ENCODE measurements at places on chromosomes 11 and 22.

DNA sequence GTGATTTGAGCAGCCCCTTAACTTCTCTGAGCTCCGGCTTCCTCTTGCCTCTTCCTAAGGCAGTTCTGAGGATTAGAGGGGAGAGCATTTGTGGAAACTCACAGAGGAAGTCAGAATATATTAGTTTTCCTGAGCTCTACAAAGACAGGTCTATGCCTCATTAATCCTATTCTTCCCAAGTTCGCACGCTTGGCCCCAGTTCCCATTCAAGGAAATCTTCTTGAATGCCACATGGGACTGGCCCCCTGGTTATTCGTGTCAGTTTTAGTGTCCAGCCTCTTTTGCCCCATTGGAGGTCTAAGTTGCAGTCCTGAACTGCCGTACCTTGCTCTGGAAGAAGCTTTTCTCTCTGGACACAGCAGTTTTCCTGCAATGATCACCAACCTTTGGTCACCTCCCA lies 37.6 kb upstream of the ALX4 start:
- no peaks in the 10 kb centered on the region for H3K36me3 ChIP-seq
- peaks cover 38% of the 10 kb centered on the region for H3K27me3 ChIP-seq
- no peaks in the 10 kb centered on the region for H3K4me1 ChIP-seq

DNA sequence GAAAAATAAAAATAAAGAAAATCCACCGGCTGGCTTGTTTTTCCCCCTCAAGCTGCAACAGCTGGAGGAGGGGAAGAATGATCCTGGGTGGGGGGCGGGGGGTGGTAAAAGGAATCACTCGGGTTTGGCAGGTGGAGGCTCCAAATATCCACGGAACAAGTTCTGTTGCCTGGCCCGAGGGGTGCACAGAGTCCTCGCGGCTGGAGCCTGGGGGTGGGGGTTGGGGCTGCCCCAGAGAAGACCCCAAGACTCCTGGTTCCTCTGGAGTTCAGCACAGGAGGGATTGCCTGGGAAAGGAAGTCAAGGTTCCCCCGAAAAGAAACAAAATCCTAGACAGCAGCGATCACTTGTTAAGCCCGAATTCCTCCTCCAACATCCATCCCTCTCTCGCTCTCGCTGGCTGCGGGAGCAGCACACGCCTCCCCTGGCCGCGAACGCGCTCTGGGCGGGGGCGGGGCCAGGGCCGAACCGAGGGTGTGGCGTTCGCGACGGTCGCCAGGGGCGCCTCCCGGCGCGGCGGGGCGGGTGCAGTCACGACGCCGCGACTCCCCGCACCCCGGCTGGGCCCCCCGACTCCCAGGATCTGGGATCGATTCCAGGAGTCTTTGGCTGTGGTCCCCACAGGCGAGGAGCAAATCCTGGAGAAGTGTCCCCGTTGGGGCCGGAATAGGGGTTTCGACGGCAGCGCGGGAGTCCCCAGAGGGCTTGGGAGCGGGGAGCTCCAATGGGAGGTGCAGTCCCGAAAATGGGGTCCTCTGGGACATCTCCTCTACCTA lies at the start of gene KCNA4:
TSS of gene KCNA4 (minus strand) at position 443 of the 776 bp plus-strand sequence. CDS start 4,352 bp downstream, outside the sequence.
- H3K36me3 ChIP-seq = peaks cover 2% of the 10 kb centered on the region
- H3K27ac ChIP-seq = no peak within 1 kb of the TSS
- peak within 1 kb of the TSS; percentile 57 for H3K4me3 ChIP-seq
- DNase-seq = peak; percentile 69

DNA sequence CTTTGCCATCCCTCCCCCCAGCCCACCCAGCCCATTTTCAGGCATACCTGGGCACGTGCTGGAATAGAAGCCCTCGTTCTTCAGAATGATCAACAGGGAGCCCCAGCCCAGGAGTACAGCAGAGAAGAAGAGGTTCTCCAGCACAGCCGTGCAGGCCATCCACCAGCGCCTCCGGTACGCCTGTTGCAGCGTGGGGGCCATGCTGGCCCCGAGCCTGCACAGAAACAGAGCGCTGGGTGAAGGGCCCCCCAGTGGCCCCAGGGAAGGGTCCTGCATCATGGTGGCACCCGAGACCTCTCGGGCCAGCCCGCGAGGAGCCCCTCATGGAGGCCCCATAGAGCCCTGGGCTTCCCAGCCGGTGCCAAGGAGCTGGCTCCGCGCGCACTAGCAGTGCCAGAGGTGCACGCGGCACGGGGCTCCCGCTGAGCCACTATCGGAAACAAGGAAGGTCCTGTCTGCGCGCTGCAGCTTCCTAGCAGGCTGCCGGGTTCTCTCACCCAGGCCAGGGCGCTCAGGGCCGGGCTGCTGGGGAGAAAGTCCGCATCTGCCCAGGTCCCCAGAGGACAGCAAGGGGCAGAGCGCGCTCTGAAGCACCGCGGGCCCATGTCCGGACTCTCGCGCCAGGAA lies 1.5 kb downstream of the SLC43A1 start:
- H3K36me3 ChIP-seq = no peaks in the 10 kb centered on the region
- peaks cover 11% of the 10 kb centered on the region for H3K4me1 ChIP-seq
- peaks cover 74% of the 10 kb centered on the region for H3K27me3 ChIP-seq
- H3K4me3 ChIP-seq = peak overlapping the region; percentile 74

GRCh38 chr11:35255514-35255913 lies 116.5 kb downstream of the CD44 start:
- no peaks in the 10 kb centered on the region for H3K4me1 ChIP-seq
- peaks cover 28% of the 10 kb centered on the region for H3K27me3 ChIP-seq
- no peaks in the 10 kb centered on the region for H3K36me3 ChIP-seq
- no peak overlapping the region for H3K4me3 ChIP-seq
- no peak overlapping the region for H3K27ac ChIP-seq
- no peak for DNase-seq

GRCh38 chr11:124533626-124534025 lies 9.8 kb downstream of the OR8B12 start:
- H3K27ac ChIP-seq = no peak overlapping the region
- H3K4me1 ChIP-seq = peaks cover 18% of the 10 kb centered on the region
- no peak for DNase-seq
- H3K36me3 ChIP-seq = peaks cover 1% of the 10 kb centered on the region

GRCh38 chr11:30116512-30116911 lies 99.7 kb upstream of the KCNA4 start:
- peaks cover 16% of the 10 kb centered on the region for H3K27me3 ChIP-seq
- no peaks in the 10 kb centered on the region for H3K36me3 ChIP-seq
- no peak for DNase-seq
- no peak overlapping the region for H3K27ac ChIP-seq
- H3K4me1 ChIP-seq = no peaks in the 10 kb centered on the region

- H3K27me3 ChIP-seq = peaks cover 29% of the 10 kb centered on the region
- H3K4me3 ChIP-seq = peak within 1 kb of the TSS; percentile 94
- H3K36me3 ChIP-seq = no peaks in the 10 kb centered on the region
These were observed at the start of gene LARGE1 for GRCh38 chr22:33920197-33920540. LARGE1 (minus strand) TSS chr22:33920476.

DNA sequence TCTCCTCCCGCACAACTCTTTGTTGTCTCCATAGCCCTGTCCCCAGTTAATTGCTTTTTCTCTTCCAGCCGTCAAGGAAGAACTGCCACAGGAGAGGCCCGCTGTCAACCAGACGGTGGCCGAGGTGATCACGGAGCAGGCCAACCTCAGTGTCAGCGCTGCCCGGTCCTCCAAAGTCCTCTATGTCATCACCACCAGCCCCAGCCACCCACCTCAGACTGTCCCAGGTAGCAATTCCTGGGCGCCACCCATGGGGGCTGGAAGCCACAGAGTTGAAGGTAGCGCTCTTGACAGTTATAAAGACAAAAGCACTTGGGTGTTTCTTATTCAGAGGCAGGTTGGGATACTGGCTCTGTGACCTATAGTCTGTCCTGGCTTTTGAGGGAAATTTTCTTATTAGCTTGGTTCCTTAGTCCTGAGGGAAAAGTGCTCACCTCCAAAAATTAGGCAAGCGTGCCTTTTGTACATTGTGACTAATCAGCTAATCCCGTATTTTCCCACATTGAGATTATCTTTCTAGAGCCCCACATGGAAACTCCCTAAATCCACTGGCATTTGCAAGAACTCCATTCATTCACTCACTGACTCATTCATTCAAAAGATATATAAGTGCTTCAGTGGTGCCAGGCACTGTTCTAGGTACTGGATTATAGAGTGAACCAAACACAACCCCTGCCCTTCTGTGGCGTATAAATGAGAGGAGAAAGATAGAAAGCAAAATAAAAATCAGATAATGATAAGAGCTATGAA lies 65.9 kb downstream of the KREMEN1 start:
- H3K4me3 ChIP-seq = no peak overlapping the region
- no peaks in the 10 kb centered on the region for H3K27me3 ChIP-seq
- peaks cover 2% of the 10 kb centered on the region for H3K4me1 ChIP-seq
- no peak overlapping the region for H3K27ac ChIP-seq
- DNase-seq = no peak
- peaks cover 55% of the 10 kb centered on the region for H3K36me3 ChIP-seq

GRCh38 chr11:107741044-107741823 lies 29.4 kb upstream of the SLN start:
- H3K27ac ChIP-seq = no peak overlapping the region
- H3K4me3 ChIP-seq = no peak overlapping the region
- peaks cover 3% of the 10 kb centered on the region for H3K36me3 ChIP-seq
- H3K4me1 ChIP-seq = peaks cover 7% of the 10 kb centered on the region

DNA sequence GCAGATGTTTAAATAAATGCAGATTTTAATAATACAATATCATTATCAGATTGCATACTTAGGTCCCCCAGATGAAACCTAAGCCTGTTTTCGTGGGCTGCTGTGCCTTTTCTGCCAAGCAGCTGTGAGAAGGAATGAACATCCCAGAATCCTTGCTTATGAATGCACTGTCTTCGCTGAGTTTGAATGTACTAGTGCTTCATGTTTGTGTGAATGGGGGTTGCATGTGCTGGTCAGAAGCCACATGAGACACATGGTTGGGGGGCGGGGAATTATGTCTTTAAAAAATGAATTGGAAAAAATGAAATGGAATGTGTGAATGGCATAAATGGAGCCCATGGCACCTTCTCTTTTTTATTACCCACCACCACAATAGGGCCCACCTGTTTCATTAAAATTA lies 125.4 kb upstream of the HSD17B12 start:
- H3K4me1 ChIP-seq = peaks cover 29% of the 10 kb centered on the region
- no peak for DNase-seq
- H3K27ac ChIP-seq = no peak overlapping the region
- peaks cover 85% of the 10 kb centered on the region for H3K27me3 ChIP-seq

DNA sequence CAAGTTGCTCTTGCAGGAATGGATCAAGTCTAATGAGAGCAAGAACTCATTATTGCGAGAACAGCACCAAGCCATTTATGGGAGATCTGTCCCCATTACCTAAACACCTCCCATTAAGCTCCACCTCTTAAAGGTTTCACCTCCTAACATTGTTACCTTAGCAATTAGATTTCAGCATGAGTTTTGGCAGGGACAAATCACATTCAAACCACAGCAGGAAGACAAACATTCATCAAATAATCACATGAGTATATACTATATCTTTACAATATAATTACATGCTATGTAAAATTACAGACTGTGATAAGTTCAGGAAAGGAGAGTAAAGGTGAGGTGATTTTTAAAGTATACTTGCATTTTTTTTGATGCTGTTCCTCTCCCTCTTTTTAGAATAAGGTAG lies 6.6 kb upstream of the TEAD1 start:
- H3K27me3 ChIP-seq = no peaks in the 10 kb centered on the region
- no peak for DNase-seq
- peaks cover 2% of the 10 kb centered on the region for H3K36me3 ChIP-seq
- peaks cover 5% of the 10 kb centered on the region for H3K4me1 ChIP-seq
- H3K4me3 ChIP-seq = no peak overlapping the region

DNA sequence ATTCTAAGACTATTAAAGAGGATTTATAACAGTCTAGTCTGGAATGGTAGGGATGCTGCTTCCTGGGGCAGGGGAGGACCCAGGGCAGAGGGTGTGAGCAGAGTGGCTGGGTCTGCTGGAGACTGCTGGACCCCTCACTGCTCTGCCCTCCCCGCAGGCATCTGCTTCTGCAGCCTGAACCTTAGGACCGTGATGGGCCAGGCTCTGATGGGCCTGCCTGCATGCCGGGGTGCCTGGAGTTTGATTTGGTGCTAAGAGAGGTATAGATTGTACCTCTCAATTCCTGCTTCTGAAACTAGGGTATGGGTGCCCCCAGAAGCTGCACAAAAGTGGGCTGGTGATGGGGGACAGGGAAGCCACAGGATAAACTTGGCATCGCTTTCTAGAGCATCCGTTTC lies 54.9 kb downstream of the CD82 start:
- H3K4me3 ChIP-seq = no peak overlapping the region
- peak; percentile 3 for DNase-seq
- H3K4me1 ChIP-seq = peaks cover 12% of the 10 kb centered on the region
- no peak overlapping the region for H3K27ac ChIP-seq
- H3K27me3 ChIP-seq = no peaks in the 10 kb centered on the region
- no peaks in the 10 kb centered on the region for H3K36me3 ChIP-seq

- peaks cover 9% of the 10 kb centered on the region for H3K36me3 ChIP-seq
- H3K4me3 ChIP-seq = no peak overlapping the region
- H3K27me3 ChIP-seq = no peaks in the 10 kb centered on the region
- peaks cover 29% of the 10 kb centered on the region for H3K4me1 ChIP-seq
- no peak for DNase-seq
These were observed 19.2 kb downstream of the PRR5 start for GRCh38 chr22:44721213-44721612.

- H3K36me3 ChIP-seq = no peaks in the 10 kb centered on the region
- H3K27me3 ChIP-seq = peaks cover 16% of the 10 kb centered on the region
- DNase-seq = no peak
These were observed 228.8 kb downstream of the GRIK4 start for GRCh38 chr11:120740380-120740779.

- H3K4me3 ChIP-seq = no peak overlapping the region
- peaks cover 34% of the 10 kb centered on the region for H3K36me3 ChIP-seq
- peaks cover 33% of the 10 kb centered on the region for H3K4me1 ChIP-seq
These were observed 6.3 kb downstream of the FDX1 start for GRCh38 chr11:110435780-110436717.

- H3K27me3 ChIP-seq = no peaks in the 10 kb centered on the region
- H3K36me3 ChIP-seq = peaks cover 4% of the 10 kb centered on the region
- H3K4me1 ChIP-seq = peaks cover 74% of the 10 kb centered on the region
- no peak overlapping the region for H3K27ac ChIP-seq
- H3K4me3 ChIP-seq = no peak overlapping the region
These were observed 113.7 kb downstream of the ETS1 start for GRCh38 chr11:128473636-128474035.
